ENCODE measurements at places on chromosomes 5 and 9. TPM values are rescaled to one million over a fixed set of nuclear protein-coding genes. Genes with fewer than 3 reads are reported as not detected.

BHMT gene
- total RNA-seq = 3.8 TPM

- DNase-seq = no peak
Measured at GRCh38 chr5:115456056-115456455, 88.5 kb downstream of the FEM1C start.

DNA sequence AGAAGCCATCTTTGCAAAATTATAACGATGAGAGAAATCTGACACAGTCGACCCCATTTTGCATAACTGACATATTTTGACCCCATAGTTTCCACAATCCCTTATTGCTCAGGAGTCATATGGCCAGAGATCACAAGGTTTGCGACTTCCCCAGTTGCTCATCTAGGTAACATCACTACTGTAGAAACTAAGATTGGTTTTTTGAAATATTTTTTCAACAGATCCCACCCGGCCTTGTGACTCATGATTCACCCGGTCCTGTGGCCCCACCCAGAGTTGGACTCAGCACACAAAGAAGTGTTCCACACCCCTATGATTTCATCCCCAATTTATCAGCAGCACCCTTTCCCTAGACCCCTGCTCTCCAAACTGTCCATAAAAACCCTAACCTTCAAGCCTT is 50.2 kb downstream of the TIMD4 start:
- no peak for DNase-seq

SLC25A2 gene
- total RNA-seq = 0.46 TPM

- no peak for DNase-seq
Measured at GRCh38 chr9:121331992-121332685, 37.9 kb downstream of the STOM start.

- DNase-seq = no peak
Measured at GRCh38 chr9:137136881-137137607, 1.9 kb upstream of the GRIN1 start.

DNA sequence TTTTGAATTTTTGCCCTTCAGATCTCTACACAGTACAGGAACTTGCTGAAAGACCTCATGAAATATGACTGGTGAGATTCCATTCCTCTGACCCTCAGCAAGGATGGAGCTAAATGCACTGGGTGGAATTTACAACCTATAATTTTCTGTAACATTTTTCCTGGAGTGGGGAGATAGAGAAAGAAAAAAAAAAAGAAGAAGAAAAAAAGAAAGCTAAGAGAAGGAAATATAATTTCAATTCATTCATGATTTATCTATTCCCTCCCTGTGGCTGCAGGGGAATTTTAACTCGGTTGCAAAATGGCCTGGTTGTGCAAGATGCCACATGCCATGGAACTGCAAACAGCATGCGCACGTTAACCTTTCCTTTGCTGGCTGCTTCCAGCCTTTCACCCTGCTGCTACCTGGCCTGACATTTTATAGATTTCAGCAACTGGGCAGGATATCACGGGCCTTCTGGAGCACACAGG is 155.4 kb downstream of the FSTL4 start:
- no peak for DNase-seq

DNA sequence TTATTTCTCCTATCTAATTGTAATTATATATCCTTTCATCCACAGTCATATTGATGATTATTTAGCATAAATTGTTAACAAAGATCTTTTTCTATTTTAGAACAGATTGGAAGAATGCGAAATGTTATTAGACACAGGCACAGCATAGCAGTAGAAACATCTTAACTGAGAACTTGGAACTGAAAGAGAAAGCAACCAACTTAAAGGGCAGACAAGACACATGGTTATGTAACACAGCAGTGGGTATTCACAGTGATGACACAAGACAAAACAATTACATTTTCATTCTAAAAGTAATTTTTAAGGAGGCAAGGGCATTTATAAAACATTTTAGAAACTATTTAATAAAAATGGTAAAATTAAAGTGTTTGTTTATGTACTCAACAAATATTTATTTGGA is 57.7 kb upstream of the MEF2C start:
- no peak for DNase-seq

GRCh38 chr5:171157276-171157675 is 151.8 kb upstream of the TLX3 start:
- DNase-seq = no peak

ITGA1 gene
- 47.0 TPM for total RNA-seq

- no peak for DNase-seq
Measured at GRCh38 chr5:21121213-21121612, 1133.2 kb upstream of the CDH18 start.

DNA sequence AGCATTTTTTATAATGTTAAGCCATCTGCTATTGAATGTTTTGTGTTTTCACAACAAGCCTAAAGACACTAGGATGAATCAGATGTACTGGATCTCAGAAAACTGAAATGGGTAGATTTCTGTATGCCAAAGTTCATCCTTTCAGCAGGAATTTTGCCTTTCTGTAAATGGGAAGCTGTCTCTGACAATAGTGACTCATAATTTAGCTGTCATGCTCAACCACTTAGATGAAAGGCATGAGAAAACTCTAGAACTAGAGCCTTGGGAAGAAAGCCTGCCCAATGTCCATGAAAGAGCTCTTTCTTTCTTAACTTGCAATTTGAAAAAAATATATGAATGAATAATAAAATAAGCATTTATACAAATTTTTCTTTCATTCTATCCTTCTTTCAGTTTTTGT is 616.0 kb upstream of the EDIL3 start:
- no peak for DNase-seq

SPATA9 gene
- 2.4 TPM for total RNA-seq

IFNA13 gene
- total RNA-seq = not detected

- no peak for DNase-seq
Measured at GRCh38 chr9:136324501-136325300, 2.6 kb upstream of the GPSM1 start.

CYSRT1 gene
- not detected for total RNA-seq

- DNase-seq = no peak
Measured at GRCh38 chr9:127493592-127494303, 42.4 kb downstream of the LRSAM1 start.

DNA sequence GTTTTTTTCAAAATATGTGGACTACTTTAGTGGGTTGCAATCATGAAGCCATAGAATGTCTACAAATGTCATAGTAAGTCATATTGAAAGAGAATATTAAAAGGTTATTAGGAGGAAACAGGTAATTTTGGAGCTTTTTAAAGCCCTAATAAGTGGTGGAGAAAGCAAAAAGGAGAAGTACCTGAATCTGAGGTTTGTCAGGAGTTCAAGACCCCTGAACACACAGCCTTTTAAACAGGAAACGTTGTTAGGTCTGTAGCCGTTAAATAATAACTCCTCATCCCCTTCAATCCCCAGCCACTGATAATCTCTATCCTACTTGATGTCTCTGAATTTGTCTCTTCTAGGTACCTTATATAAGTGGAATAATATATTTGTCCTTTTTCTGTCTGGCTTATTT is 51.1 kb downstream of the SPEF2 start:
- DNase-seq = no peak

GRCh38 chr5:61837788-61838187 is 468.2 kb upstream of the KIF2A start:
- no peak for DNase-seq

DNA sequence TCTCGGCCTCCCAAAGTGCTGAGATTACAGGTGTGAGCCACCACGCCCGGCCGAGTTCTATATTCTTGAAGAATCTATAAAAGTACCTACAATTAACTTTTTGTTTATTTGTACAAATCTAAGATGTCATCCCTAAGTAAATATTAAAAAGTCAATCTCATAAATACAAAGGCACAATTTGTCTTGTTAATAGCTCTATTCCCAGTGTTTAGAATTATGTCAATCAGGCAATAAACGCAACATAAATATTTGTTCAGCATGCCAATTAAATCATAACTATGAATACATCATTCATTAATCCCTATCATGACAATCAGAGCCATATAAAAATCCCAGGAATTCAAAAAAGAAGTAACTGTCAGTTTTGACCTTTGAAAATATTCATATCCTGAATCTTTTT is 68.9 kb upstream of the CDH18 start:
- no peak for DNase-seq

UTP15 gene
- total RNA-seq = 41.0 TPM

FIBCD1 gene
- total RNA-seq = not detected

DNA sequence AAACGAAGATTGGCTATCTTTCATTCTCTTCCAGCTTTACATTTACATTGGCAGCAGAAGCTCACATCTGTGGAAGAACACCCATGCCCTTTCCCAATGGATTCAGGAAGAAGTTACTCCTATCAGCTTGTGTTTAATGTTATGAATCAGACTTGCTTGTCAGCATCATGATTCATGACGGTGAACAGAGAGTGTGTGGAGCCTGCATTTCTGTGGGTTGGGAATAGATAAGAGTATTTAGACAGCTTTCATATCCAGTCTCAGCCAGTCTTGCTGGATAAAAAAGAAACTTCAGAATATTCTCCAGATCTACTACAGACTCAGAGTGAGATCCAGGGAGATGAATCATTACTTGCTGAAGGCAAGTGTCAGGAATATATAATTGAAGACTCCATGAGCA is 812.9 kb upstream of the ZNF608 start:
- DNase-seq = no peak

SGTB gene
- total RNA-seq = 12.6 TPM

PMPCA gene
- total RNA-seq = 30.9 TPM

PCDHGB6 gene
- 4.2 TPM for total RNA-seq

DNA sequence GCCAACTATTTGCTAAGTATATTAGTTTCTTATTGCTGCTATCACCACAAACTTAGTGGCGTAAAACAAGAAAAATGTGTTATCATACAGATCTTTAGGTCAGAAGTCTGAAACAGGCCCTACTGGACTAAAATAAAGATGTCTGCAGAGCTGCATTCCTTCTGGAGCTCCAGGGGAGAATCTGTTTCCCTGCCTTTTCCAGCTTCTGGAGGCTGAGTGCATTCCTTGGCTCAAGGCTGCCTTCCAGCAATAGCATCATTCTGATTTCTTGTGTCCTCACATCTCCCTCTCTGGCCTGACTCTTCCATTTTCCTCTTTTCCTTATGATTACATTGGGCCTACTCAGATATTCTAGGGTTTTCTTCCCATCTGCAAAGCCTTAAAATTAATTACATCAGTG is 15.9 kb downstream of the MAN2A1 start:
- no peak for DNase-seq

DNA sequence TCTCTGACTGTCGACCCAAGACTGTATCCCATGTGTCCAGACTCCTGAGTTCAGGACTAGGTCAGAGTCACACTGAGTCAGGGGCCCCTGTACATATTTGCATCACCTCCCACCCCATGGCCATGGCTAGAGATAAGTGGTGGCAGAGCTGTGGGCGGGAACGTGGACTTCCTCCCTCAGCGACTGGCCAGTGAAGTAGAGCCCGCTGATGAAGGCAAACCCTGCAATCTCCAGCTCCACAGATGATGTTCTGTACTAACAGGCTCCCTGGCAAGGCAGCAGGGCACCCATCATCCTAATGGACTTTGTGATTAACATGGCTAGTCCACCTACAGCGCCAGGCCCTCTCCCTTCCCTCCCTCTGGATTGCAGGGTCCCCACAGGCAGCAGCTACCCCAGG is 110.5 kb upstream of the LRRTM2 start:
- DNase-seq = no peak

GRCh38 chr5:155953335-155953734 is 373.6 kb upstream of the SGCD start:
- DNase-seq = no peak

- DNase-seq = no peak
Measured at GRCh38 chr5:67299231-67299735, 102.7 kb upstream of the CD180 start.

- DNase-seq = no peak
Measured at GRCh38 chr9:20496328-20496727, 126.0 kb downstream of the MLLT3 start.

GRCh38 chr9:123945532-123945931 is 15.6 kb upstream of the DENND1A start:
- DNase-seq = no peak

FOXD4L3 gene
- total RNA-seq = not detected

- no peak for DNase-seq
Measured at GRCh38 chr9:34121996-34122395, 4.5 kb downstream of the DCAF12 start.

DNA sequence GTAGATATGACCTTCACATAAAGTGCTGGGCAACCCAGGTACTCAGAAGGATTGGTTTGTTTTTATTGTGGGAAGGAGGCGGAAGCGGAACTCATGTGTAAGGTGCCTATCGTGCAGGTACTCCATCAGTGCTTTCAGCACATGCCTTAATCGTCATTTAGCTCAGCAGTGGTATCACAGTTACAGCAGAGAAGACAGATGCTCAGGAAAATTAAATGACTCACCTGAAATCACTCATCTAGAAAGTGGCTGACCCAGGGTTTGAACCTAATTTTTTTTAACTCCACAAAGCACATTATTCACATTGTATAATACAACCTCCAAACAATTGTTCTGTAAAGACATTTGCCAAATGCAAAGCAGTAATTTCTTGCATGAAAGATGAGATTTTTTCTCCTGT is 2.2 kb downstream of the C5orf46 start:
- DNase-seq = no peak

- no peak for DNase-seq
Measured at GRCh38 chr9:76733096-76733495, 31.1 kb upstream of the PCA3 start.

DNA sequence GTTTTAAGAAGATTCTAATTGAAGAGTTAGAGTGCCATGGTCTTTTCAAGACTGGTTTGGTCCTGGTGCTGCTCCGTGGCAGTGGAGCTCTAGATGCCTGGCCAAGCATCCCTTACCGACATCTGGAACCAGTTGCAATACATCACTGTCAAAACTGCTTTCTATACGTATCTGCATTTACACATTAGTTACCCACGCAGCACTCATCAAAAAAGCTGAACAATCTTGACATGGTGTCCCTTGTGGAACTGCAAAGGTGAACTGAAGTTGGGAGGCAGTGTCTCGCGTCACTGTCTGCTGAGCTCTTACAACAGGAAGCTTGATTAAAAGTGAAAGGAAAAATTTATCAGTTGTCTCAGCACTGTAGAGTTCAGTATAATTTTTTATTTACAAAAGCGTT is 82.6 kb downstream of the PBX3 start:
- DNase-seq = no peak
